ENCODE measurements at places on chromosomes 4 and X. TPM values are rescaled to one million over a fixed set of nuclear protein-coding genes. Genes with fewer than 3 reads are reported as not detected.

Gene FHDC1
- total RNA-seq: 19.9 TPM

DNA sequence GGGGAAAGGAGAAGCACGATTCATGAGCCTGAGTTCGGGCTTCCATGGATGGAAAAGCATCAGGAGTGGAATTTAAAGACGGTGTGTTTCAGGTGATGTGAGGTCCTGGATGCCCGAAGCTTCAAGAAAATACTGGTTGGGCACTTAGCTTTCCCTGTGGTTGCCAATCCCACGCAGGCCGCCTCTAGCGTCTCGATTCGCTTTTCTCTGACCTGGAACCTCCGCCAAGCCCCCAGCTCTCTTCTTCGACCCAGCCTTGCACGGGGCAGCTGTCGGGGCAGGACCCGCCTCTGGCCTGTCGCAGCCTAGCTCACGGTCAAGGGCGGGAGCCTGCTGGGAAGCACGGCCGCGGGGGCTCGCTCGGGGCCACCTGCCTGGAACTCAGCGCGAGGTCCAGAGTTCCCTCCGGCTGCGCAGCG, 308 bp upstream of the TLR2 start:
- no peaks in the 10 kb centered on the region for H3K4me1 ChIP-seq
- peak overlapping the region; percentile 58 for H3K4me3 ChIP-seq
- H3K27me3 ChIP-seq: peaks cover 20% of the 10 kb centered on the region
- no peak for DNase-seq

DNA sequence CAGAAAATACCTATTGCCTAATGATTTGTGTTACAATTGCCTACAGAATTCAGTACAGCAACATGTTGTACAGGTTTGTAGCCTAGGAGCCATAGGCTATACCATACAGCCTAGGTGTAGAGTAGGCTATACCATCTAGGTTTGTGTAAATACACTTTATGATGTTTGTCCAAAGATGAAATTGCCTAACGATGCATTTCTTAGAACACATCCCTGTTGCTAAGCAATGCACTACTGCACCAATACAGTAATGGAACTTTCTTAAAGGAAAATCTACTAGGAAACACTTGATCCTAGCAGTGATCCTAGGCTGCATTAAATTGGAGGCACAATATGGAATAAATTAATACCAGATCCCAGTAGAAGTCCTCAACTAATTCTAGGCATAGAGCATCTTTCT, 18.3 kb downstream of the NOA1 start:
- DNase-seq: no peak
- H3K4me3 ChIP-seq: no peak overlapping the region
- no peaks in the 10 kb centered on the region for H3K4me1 ChIP-seq
- no peak overlapping the region for H3K27ac ChIP-seq
- H3K36me3 ChIP-seq: peaks cover 7% of the 10 kb centered on the region
- no peaks in the 10 kb centered on the region for H3K27me3 ChIP-seq

- H3K4me3 ChIP-seq: no peak overlapping the region
- H3K27me3 ChIP-seq: no peaks in the 10 kb centered on the region
- no peak overlapping the region for H3K27ac ChIP-seq
- H3K4me1 ChIP-seq: no peaks in the 10 kb centered on the region
Measured at GRCh38 chr4:5812506-5813229, 80.2 kb downstream of the CRMP1 start.

DNA sequence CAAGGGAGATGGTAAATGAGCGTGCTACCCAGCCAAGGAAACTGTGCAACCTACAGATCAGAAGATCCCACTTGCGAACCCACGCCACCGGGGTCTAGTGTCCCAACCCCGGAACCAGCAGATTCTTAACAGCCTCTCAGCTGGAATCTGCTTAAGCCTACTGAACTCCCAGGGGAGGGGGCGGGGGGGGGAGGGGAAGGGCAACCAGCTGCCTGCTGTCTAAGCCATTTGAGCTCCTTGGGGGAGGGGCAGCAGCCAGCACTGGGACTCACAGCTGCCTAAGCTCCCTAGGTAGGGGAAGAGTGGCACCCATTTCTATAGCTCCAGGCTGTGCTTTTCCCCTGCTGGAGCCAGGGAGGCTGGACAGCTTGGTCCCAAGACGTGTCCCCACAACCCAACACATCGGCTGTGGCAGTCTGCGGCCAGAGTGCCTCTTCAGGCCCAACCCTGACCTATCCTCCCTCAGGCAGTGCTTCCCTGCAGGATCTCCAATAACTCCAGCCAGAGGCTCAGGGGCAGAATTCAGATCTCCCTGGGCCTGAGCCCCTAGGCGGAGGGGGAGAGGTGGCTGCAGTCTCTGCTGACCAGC, 289.2 kb downstream of the LDB2 start:
- H3K27ac ChIP-seq: no peak overlapping the region
- peak; percentile 46 for DNase-seq
- H3K36me3 ChIP-seq: peaks cover 18% of the 10 kb centered on the region

Data from H9 (cell line).